GM20000 (cell line): ENCODE measurements at places on chromosomes 4 and X.

DNA sequence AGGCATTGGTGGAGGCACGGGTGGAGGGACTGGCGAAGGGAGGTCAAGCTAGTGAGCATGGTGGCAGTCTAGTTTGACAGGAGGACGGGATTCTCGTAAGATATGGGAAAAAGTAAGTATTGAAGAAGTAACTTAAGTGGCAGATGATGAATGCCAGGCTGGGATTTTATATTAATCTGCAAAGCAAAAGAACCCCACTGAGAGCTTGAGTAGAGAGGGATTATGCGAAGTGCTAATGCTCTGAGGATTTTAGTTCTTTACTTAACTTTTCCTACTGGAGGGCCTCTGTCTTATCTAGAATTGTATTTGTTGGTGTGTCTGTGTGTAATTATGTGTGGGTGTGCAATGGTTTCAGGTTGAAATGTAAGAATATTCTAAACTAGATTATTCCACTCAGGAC is 327.9 kb downstream of the FAT4 start:
- no peak for DNase-seq

DNA sequence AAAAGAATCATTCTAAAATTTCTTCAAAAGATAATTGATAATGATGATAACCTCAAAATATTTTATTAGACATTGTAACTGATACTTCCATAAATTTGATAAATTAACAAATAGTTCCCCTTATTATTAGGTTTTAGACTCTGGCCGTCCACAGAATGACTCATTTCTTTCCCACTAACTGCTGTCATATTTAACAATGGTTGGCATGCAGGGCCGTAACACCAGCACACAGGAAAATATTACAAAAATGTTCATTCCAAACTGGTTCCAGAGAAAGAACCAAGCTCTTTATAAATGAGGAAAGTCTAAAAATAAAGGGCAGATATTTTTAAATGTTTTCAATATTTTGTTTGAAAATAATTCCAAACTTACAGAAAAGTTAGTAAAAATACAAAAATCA is 28.2 kb downstream of the WDFY3 start:
- no peak for DNase-seq

GRCh38 chrX:50609796-50610195 is 139.2 kb upstream of the DGKK start:
- no peak for DNase-seq

GRCh38 chrX:29506729-29507128 is 708.6 kb upstream of the MAGEB2 start:
- no peak for DNase-seq

- no peak for DNase-seq
These were observed 36.7 kb upstream of the KLHL13 start for GRCh38 chrX:118153270-118153669.
